Inflammatory macrophage (primary cell): ENCODE measurements at places on chromosomes 6 and 20.

DNA sequence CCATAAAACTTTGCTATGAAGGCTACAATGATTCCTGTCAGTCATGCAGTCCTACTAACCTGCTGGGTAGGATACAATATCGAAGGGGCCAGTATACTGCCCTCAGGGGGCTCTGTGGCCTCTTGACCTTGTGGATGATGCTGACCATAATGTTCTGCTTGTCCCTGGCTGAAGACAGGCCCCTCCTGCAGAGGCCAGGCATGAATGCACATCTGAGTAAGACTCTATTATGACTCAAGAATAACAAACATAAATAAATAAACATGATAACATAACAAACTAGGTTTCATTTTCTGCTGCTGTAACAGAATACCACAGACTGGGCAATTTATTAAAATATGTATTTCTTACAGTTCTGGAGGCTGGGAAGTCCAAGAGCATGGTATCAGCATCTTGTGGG, 44.0 kb upstream of the POU5F1 start:
- DNase-seq = no peak

- no peak for DNase-seq
Measured at GRCh38 chr6:29974901-29975560, 32.7 kb downstream of the HLA-A start.

DNA sequence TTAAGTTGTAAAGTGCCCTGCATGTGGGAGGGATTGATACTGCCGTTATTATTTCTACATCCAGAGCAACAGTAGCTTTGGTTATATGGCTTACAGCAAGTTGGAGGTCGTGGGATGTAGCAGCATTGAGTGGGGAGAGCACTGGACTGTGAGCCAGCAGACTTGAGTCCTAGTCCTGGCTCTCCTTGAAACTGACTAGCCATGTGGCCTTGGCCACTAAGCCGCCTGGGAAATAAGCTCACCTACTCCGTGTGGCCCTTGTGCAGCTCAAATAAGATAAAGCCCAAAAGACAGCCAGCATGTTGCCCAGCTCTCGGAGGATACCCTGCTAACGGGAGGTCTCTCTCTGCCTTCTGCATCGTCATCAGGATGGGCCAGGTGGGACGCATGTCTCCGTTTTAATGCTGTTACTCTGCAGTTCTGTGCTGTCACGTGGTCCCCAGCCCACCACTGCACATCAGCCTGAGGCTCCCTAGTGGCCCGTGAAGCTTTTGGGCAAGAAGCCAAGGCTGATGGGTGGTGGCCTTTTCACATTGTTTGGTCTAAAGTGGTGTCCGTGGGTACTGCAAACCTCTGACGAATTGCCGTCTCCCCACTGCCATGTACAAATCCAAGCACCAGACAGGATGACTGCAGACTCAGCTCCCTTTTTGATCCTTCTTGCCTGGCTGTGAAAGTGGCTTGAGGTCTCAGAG, 7.9 kb downstream of the EPB41L1 start:
- DNase-seq = no peak

- DNase-seq = no peak
Measured at GRCh38 chr20:43985608-43986316, 71.1 kb downstream of the TOX2 start.

- DNase-seq = no peak
Measured at GRCh38 chr6:132168961-132169360, 217.8 kb upstream of the CCN2 start.

- no peak for DNase-seq
Measured at GRCh38 chr20:44776980-44777379, 31.3 kb downstream of the KCNK15 start.

DNA sequence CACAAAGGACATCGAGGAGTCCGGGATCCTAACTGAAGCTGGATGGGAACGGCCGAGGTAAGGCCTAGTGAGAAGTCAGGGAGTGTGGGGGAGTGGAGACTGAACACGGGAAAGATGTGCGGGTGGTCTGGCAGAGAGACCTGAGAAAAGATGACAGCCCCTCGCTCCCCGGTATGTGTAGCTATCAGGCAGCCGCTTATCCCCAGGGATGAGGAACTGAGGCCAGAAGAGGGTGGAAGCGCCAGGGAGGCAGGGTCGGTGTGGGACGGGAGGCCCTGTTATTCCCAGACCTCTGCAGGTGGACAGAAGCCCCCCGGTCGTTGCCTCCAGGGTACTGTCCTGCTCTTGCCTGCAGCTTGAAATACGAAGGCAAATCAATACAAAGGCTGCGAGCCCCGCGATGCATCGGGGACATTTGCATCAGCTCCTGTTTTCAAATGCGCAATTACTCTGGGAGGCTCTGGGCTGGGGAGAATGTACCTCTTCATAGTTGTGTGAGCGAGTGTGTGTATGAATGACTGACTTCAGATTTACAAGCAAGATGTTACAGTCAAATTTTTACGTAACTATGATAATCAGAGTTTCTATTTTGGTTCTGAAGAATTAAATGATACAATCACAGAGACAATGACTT, 221.3 kb downstream of the QKI start:
- DNase-seq = no peak

GRCh38 chr6:17519120-17519519, 81.0 kb upstream of the FAM8A1 start:
- no peak for DNase-seq

- no peak for DNase-seq
Measured at GRCh38 chr6:137486416-137486815, 7.8 kb downstream of the OLIG3 start.

- no peak for DNase-seq
Measured at GRCh38 chr6:134046054-134046453, 6.4 kb downstream of the SLC2A12 start.

DNA sequence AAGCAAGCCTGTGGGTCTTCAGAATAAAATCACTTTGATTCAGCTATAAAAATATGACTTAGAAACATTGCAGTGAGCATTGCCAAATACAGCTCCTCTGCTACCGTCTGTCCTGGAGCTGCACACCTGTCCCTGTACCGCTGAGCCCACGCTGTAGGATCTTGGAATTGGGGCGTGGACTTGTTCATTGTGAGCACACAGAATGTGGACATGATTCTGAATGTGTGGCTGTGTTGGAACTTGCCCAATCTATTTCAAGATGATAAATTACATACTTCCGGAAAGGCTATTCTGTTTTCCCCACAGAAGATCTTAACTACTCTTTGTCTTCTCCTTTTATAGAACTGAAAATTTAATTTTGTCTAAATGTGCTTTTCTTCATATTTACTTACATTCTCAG, 107.3 kb downstream of the UST start:
- DNase-seq = peak; percentile 5

DNA sequence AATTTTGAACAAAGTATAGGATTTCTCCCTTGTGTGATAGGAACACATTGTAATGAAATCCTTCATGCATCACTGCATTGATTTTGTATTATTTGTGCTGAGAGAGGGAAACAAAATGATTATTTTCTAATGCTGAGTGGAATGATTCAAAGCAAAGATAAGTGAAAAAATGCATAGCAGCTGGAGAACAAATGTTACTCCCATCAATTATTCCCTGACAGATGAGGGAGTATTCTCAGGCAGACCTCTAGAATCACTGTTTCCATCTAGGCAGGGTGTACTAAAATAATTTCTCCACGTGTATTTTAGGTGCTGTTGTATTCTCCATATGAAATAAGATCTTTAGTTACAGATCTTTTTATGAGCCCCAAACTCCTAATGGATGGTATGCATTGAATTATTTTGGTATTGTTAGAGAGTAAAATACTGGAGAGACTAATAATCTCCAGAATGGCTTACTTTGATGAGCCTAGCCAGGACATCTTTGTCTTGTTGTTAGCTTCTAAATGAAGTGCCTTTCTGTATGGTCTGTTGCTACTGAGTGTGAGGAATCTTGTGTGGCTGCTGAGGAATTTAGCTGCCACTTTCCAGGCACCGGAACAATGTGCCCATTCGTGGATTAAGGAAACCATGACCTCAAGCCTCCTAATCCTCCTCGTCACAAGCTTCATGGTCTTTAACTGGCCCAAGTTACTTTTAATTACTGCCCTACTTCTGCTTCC, 39.6 kb downstream of the RNF217 start:
- DNase-seq = no peak

- no peak for DNase-seq
Measured at GRCh38 chr6:4506792-4507191, 269.4 kb upstream of the CDYL start.

DNA sequence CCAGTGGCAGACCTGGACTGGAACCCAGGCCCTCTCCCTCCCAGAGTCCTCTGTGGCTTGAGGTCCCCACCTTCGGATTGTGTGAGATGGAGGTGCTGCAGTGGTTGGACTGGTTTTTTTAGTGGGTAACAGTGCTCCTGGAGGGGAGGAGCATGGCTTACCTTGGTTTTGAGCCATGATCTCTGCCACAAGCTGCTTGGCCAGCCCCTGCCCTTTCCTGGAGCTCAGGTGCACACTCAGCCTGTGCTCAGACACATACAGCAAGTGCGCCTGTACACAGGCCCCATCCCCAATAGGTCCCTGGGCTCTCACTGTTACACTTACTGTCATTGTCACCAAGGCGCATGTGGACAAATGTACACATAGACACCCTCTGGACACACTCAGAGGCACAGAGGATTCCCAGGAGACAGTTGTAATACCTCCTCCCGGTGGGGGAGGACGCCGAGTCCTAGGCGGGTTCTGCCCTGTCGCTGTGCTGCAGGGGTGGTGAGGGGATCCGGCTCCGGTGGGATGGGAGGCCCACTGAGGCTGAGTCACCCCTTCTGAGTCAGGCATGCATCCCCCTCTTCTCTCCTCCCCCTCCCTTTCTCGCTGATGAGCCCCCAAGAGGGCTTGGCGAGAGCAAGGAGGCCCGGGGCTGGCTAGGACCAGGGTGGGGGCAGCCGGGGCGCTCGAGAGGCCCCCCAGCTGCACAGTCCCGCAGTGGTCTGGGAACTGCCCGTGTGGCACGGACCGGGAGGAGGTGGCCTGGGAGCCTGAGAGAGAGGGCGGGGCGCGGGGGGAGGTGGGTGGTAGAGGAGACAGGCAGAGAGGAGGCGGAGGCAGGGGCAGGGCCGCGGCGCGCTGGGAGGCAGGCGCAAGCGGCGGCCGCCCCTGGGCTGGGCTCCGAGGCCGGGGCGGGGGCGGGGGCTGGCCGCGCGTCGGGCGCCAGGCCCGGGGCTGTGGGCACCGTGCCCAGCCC, 522 bp upstream of the EPB41L1 start:
- no peak for DNase-seq

DNA sequence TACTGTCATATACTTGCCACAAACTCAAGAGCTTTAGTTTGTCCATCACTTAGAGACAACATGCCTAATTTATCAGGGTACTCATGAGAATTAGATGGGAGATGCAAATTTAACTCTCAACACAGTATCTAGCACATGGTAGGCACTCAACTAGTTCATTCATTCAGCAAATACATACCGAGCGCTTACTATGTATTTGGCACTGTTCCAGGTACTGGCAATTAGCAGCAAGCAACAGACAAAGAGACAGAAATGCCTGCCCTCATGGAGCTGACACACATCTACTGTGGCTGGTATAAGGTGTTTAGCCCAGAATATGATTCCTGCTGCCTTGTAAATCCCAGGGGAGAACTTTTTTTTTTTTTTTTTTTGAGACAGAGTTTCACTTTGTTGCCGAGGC, 4.8 kb downstream of the MICAL1 start:
- no peak for DNase-seq

- no peak for DNase-seq
Measured at GRCh38 chr20:47843886-47844567, 58.7 kb upstream of the SULF2 start.

DNA sequence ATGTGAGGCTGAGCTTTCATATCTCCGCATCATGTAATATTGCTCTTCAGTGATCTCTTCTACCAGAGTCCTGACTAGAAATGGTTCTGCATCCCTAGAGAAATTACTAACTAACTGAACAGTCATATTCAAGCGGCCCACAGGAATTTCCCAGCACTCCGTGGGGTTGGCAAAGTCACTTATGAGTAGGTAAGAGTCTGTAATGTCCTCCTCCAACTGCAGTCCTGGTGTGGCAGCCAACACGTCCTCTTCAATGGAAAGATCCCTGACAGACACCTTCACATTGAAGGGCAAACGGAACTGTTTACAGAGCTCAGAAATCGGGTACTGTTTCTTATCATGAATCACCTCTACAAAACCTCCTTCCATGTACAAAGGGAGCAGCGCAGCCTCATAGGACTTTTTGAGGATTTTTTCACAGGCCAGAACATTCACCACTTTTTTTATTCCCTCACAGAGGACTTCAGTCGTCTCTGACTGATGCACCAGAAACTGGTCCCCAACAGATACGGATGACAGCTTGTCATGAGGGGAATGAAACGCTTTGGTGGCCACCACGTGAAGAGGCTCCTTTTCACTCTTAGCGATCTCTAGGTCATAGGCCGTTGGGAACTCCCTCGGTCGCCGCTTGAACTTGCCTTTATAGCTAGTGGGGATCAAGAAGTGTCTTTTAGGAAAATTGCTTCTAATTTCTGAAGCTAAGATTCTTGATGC, 87.7 kb downstream of the THEMIS start:
- DNase-seq = no peak

DNA sequence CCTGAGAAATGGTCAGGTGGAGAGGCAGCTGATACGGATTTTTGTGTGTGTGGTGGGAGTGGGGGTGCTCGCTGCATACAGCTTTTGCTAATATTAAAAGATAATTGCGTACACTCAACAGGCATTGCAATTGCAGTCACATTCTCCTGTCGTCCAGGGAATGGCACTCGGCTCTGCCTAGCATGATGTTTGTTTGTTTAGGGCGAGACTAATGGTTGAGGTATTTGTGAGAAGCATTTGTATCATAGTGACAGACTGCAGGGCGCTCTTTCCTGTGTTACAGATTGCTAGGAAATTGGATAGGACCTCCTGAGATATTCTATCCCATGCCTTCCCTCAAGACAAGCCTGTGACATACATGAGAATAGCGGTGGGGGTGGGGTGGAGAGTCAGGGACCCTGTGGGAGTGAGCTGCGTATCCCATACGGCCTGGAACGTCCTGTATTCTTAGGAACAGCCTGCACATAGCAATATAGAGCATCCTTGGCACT, 207.4 kb downstream of the SOX4 start:
- no peak for DNase-seq

DNA sequence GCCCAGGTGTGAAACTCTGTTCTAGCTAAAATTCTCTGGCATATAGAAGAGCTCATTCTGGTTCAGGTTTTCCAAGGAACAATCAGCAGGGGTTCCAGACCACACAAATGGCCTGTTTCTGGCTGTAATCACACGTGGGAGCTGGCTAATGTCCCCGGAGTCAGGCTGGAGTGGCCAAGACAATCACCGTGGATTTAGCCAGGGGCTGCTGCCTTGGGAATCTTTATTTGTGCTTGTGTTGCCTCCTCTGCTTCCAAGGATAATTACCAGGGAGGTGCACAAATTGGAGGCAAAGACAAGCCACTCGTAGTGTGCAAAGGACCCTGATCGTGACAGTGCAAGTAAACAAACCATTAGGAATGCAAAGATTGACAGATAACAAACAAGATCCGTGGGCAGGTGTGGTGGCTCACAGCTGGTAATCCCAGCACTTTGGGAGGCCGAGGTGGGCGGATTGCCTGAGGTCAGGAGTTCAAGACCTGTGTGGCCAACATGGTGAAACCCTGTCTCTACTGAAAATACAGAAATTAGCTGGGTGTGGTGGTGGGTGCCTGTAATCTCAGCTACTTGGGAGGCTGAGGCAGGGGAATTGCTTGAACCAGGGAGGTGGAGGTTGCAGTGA, 77.3 kb downstream of the KCNB1 start:
- no peak for DNase-seq
